DND-41 (cell line): ENCODE measurements at places on chromosomes 3 and 15.

- DNase-seq: no peak
These were observed 35.7 kb upstream of the BLM start for GRCh38 chr15:90681480-90681879.

- no peak for DNase-seq
These were observed 72.0 kb downstream of the RAP2B start for GRCh38 chr3:153233986-153234385.

DNA sequence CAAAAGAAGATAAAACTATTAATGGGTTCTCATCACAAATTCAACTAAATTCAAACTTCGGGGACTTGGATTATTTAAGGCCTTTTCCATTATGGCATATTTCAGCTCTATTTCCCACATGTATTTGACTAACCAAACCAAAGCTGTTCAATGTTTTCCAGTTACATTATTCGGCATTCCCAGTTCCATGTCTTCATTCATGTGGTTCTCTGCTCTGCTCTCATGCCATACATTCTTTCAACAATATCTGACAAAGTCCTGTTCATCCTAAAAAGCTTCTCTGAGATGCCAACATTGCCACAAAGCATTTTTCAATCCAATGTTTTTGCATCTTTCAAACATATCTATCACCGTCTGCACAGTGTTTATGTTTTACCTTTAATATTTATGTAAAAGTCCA lies 141.4 kb downstream of the GREM1 start:
- DNase-seq: no peak

- no peak for DNase-seq
These were observed 410.5 kb upstream of the CADM2 start for GRCh38 chr3:84547971-84548970.

DNA sequence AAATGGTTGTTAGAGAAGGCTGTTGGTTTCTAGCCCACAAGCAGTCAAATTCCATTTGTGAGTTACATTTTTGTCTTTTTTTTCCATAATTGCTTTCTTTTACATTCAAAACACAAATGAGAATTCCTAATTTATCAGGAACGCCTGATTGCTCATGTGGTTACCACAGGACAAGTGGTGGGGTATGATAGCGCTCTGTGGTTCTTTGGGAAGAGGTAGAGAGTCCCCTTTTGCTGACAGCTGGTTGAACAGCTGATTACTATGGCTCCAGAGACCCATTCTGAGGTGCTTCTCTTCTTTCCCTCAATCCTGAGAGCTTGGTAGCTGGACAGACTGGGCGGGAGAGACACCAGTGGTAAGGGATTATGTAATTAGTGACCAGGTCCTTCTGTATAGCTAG lies 24.4 kb downstream of the CNOT10 start:
- no peak for DNase-seq

- DNase-seq: no peak
These were observed 8.8 kb upstream of the TOPBP1 start for GRCh38 chr3:133670525-133670995.

DNA sequence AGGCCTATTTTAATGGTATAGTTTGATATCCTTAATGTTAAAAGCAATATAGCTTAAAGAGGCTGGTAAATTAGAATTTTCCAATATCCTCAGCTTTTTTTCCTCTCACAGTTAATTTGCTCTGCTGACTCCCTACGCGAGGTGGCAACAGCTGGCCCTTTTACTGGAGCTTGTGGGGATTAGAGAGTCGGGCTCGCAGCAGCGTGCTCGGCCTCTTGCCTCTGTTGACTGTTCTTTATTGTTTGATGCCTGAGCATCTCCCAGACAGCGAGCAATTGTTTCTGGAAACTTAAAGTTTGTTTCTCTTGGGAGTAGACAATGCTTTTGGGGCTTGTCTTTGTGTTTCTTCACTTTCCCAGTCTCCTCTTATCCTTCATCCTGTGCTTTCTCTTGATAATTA lies 80.8 kb downstream of the OPA1 start:
- DNase-seq: no peak

GRCh38 chr3:185931777-185932612 lies 5.8 kb downstream of the TRA2B start:
- no peak for DNase-seq

DNA sequence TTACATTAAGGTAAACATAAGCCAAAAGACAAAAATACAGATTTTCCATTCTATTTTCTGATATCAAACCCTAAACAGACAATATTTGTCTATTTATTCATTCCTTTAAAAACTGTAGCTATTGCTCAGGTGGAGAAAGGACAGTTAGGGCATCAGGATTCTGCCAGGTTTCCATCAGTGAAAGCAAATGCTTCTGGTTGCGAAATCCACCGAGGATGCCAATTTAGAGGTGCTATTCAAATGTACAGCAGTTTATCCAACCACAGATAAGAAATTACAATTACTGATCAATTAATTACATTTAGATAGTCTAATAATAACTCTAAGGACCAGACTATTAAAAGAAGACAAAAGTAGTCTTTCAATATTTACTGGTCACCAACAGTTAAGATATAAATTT lies 3.9 kb downstream of the TOMM70 start:
- DNase-seq: no peak

GRCh38 chr15:52113235-52113634 lies 660 bp upstream of the BCL2L10 start:
- DNase-seq: no peak

- no peak for DNase-seq
These were observed 89.8 kb upstream of the IGSF10 start for GRCh38 chr3:151550642-151551041.

GRCh38 chr3:10349801-10350200 lies 28.9 kb upstream of the SEC13 start:
- no peak for DNase-seq

GRCh38 chr3:82643948-82644347 lies 882.5 kb upstream of the GBE1 start:
- no peak for DNase-seq

DNA sequence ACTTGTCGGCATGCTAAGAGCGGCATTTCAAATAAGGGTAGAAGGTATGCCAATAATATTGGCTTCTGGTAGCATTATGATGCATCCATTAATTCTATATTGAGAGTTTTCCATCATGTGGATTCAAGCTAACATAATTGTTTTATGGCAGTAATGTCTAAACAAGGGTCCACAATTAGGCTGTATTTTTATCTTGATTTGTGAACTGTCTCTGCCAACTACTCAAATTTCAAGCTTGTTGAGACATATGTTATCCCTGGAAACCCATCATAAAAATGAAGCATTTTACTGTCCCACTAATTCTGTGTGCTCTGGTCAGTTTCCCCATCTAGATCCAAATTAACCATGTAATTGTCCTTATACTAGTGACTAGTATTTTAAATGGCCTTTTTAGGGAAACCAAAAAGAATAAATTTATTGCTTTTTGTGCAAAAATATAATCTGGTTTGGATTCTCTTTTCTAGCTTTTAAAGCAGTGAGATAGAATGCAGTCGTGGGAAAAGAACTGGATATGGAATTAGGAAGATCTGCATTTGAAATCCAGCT lies 1.2 kb upstream of the OSTN start:
- no peak for DNase-seq

GRCh38 chr3:13210221-13210975 lies 137.2 kb upstream of the IQSEC1 start:
- no peak for DNase-seq

GRCh38 chr15:24916305-24917009 lies 38.3 kb upstream of the SNRPN start:
- DNase-seq: peak; percentile 82

DNA sequence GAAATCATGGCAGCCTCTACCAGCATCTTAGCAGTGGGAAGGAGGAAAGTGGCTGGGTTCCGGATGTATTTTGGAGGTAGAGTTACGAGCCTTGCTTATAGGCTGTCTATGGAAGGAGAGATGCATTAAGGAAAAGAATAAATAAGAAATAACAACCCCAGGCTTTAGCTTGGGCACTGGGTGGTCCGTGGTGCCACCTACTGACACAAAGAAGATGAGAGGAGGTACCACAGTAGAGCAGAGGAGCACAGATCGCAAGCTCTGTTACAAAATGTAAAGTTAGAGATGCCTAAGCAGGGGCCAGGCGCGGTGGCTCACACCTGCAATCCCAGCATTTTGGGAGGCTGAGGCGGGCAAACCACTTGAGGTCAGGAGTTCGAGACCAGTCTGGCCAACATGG lies 74.8 kb downstream of the TMEM39A start:
- DNase-seq: no peak

DNA sequence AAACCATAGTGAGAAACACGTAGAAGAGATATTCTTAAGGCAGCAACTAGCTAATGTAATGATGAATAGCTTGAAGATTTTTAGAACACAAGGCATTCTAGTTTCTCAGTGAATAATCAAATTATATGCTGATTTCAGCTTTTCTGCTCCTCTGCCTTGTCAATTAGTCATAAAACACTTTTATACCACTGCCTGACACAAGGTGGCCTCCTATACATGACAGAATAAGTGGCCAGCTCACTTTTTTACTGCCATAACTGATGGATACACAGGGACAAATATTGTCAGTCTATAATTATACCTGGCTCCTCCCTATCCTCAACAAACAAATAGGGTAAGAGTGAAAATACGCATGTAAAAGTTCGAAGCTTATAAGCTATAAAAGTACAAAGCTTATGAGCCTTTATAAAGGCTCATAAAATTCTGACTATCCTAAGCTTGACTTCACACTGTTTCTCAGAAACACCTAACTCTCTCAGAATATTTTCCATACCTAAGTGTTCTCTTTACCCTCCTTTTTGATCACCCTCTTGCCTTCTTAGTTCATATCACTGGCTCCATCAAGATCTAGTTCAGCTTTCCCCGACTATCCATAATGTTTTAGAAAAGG lies 81.6 kb downstream of the HERC1 start:
- DNase-seq: peak; percentile 27

DNA sequence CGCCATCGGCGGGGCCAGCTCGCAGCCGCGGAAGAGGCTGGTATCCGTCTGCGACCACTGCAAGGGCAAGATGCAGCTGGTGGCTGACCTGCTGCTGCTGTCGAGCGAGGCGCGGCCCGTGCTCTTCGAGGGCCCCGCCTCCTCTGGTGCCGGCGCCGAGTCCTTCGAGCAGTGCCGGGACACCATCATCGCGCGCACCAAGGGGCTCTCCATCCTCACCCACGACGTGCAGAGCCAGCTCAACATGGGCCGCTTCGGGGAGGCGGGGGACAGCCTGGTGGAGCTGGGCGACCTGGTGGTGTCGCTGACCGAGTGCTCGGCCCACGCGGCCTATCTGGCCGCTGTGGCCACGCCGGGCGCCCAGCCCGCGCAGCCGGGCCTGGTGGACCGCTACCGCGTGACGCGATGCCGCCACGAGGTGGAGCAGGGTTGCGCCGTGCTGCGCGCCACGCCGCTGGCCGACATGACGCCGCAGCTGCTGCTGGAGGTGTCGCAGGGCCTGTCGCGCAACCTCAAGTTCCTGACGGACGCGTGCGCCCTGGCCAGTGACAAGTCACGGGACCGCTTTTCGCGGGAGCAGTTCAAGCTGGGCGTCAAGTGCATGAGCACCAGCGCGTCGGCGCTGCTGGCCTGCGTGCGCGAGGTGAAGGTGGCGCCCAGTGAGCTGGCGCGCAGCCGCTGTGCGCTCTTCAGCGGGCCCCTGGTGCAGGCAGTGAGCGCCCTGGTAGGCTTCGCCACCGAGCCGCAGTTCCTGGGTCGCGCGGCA lies 1.8 kb downstream of the TLNRD1 start:
- no peak for DNase-seq

GRCh38 chr3:38021196-38021595 lies 8.2 kb downstream of the PLCD1 start:
- no peak for DNase-seq

DNA sequence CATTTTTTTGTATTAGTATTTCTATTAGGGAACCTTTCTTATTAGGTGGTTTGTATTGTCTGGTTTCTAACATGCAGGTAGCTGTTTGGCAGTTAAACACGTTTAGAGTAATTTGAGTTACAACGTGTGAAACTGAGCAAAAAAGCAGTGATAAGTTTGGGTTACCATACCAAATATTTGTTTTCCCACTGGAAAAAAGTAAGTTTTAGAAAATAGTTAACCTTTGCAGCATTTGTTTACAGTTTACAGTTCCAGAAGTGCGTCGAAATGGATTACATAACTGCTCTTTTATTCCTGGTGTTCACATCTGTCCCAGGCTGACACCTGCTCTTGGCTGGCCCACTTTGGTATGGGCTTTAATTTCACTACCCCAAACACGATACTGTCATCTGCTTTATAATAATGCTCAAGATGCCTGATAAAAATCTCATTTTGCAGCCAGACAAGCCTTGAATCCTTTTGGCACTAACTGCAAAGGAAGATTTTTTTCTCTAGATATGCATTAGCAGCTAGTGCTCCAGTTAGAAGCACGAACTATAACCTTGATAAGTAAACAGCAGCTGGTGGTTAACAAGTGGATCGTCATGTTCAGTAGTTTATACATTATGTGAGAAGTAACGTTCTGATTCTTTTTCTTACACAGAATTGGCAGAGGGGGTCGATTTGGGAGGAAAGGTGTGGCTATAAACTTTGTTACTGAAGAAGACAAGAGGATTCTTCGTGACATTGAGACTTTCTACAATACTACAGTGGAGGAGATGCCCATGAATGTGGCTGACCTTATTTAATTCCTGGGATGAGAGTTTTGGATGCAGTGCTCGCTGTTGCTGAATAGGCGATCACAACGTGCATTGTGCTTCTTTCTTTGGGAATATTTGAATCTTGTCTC lies 5.3 kb downstream of the EIF4A2 start:
- DNase-seq: no peak

- no peak for DNase-seq
These were observed 6.9 kb upstream of the MST1R start for GRCh38 chr3:49910409-49911123.

DNA sequence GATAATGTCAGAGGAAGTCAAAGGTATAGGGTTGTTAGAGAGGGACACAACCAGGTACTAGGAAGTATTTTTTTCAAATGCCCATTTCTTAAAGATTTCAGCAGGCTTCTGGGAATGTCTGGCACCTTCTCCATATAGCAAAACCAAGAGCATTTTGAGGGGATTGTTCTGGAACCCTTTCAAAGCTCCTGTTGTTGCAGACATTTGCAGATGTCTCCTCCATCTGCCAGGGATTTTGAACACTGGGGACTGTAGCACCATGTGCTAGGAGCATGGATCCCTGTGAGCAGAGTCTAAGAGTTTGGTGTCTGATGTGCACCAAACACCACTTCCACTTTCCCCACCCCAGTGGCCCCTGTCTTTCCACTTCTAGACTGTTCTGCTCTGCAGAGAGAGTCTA lies 206.0 kb upstream of the KBTBD8 start:
- DNase-seq: no peak

DNA sequence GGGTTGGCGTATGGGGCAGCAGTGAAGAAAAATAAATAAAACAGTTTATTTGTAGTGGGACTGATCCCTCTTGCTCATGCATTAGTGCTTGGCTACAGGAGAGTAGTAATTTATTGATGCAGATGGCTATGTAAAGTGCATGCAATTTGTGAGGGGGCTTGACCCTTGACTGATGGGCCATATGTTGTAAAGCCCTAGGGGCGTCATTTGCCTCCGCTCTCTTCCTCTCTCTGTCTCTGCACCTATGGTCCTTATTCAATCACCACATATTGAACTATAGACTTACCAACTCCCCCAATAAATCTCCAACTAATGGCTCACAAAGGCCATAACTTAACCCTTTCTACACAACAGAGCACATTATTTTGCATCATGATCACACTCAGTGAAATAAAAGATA lies 227.7 kb downstream of the ROBO2 start:
- no peak for DNase-seq

GRCh38 chr3:155238845-155239244 lies 54.6 kb downstream of the STRIT1 start:
- no peak for DNase-seq
